ENCODE measurements at places on chromosomes 5 and 9.

DNA sequence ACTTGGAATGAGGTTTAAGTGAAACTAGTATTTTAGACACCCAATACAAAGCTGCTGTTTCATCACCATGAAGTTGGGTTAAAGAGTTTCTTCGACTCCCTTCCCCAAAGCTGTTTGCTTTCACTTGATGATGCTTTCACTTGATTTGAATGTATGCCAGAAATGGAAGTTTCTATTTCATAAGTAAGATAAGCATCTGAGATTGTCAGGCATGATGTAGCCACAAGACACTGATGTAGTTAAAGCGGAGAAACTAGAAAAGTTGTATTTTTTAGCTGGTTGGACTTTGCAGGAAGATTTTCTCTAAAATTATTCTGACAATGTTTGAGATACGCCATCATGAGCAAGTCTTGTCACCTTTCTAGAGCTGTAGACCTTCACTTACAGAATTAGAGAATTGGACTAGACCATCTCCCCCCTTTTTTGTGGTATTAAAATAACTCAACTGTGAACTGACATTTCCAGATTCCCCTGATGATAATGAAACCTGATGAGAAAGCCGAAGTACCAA is 20.0 kb downstream of the MOCS2 start:
- no peak for DNase-seq

DNA sequence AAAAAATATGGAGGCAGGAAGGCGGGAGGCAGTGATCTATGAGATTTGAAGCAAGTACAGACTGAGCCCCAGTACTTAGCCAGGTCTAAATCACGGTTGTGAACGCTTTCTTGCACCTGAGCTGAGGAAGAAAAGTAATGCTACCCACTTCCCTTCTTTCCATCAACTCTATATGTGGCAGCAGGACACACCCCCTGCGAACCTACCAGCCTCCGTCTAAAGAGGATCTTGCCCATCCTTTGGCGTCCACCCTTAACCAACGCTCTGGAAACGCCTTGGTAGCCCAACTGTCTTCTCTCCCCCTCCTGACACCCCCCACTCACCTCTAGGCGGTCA is 545 bp downstream of the HMGCS1 start:
- DNase-seq, result no peak

DNA sequence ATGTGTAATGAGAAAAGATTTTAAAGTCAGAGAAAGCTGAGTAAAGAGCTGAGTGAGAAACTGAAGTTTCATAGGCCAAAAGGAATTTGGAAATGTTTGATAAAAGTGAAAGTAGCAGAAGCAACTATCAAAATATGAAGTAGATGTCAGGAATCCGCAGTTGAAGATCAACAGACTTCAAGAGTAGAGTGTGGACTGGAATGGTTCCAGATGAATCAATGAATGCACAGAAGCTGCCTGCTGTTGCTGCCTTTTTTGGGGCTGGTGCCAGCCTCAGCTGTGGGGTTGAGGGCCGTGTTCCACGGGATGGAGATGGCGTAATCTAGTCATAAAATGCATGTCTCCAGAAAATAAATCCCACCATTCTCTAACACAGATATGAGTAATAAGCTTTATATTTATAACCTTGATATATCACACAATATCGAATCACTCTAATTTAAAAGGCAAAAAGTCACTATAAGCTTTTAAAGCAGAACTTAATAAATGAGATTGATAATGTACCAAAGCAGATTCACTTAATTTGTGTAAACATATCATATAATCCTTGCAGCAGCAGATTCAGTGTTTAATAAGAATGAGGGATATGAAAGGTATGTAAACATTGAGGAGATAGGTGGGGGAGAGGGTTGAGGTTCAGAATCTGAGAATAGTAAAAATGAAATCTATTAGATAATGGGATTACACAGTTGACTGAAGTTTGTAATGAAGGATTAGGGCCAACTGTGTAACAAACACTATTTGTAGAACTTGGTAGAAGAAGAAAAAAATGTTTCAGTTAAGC is 652.3 kb upstream of the FTMT start:
- no peak for DNase-seq

- no peak for DNase-seq
Measured at GRCh38 chr9:113509463-113509862, 45.9 kb downstream of the RGS3 start.

DNA sequence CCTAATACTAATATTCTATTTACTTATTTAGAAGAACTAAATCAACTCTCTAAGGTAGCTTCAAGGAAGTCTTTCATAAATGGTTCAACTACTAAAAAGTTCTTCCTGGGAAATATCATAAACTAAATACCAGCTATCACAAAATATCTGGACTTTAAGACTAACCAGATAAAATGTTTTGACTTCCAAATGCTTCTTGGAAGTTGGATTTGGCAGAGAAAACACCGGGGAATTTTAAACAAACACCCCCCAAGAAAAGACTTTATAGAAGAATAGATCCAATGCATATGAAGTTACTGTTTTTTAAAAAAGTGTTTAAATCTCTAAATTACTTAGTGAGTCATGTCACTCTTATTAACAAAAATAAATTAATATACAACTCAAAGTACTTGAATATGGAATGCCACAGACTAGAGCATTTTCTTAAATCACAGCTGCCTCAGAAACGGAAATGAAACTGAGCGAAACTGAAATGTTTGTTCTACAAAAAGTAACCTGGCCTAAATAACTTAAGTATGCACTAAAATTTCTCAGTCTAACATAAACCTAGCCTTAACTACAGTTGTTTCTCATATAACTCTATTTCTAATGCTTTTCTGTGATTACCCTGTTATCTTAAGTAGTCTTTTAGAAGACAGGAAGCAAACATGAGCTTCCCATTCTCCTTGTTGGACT is 6.8 kb downstream of the ABCA1 start:
- DNase-seq, result no peak

GRCh38 chr5:97531549-97531948 is 348.5 kb upstream of the RIOK2 start:
- no peak for DNase-seq

DNA sequence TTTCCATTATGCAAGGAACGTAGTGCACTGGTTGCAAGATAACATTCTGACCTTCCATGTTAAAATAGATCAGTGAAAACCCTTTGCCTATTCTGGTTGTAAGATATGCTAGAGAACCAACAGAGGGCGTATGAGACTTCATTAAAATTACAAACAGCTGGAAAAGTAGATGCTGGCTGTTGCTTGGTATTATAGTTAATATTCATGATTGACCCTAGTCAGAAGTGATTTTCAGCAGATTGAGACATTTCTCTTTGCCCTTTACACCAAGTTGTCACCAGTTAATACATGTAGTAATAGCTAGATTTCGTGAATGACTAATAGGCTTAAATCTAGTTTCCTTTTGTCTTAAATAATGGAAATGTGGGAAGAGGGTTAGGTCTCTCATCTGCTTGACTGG is 13.8 kb upstream of the FGF18 start:
- DNase-seq, result no peak

DNA sequence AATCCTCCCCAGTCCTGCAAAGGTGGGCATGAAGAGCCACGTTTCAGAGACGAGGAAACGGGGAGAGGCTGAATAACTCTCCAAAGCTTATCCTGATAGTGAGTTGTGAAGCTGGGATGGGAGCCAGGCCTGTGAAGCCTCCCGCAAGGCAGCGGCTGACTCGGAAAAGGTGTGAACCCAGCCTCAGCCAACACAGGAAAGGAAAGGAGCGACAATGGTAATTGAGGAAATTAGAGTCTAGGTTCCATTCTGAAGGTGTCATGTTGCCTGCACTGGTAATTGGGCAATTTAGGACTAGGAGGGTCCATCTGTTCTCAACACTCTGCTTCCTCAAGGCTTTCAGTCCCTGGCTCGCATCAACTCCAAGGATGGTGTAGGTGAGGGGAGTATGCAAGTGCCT is 83.4 kb downstream of the LIFR start:
- DNase-seq, result no peak

DNA sequence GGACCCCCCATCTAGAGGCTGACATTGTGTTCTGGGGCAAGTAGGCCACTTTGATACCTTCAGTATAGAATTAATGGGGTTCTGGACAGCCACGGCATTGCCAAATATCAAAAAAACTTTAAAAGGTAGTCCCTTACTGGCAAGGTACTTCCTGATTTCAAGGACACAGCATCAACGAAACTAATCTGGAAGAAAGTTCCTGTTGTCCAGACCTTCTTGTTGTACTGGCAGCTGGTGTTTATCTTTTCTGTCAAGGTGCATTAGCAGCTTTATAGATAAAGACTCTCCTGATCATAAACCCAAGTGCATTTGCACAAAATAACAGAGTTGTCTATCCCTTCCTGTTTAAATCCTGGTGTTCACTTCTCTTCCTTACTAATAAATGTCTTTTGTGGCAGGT is 23.7 kb upstream of the GOLGA1 start:
- no peak for DNase-seq

DNA sequence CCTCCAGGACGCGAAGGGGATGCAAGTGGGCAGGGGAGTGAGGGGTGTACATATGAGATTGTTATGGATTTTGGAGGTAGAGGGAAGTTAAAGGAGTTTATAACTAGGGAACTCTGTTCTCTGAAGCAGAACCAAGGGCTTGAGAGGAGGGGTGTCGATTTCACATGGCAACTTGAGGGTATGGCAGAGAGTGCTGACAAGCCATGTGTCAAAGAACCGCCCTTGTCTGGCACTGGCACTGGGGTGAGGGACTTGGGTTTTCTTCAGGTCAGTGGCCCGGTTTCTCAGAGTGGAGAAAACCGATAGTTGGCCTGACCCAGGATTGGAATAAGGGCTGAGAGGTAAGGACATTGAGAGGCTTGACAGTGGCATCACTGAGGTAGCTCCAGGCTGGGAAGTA is 47.7 kb upstream of the TESK1 start:
- no peak for DNase-seq

DNA sequence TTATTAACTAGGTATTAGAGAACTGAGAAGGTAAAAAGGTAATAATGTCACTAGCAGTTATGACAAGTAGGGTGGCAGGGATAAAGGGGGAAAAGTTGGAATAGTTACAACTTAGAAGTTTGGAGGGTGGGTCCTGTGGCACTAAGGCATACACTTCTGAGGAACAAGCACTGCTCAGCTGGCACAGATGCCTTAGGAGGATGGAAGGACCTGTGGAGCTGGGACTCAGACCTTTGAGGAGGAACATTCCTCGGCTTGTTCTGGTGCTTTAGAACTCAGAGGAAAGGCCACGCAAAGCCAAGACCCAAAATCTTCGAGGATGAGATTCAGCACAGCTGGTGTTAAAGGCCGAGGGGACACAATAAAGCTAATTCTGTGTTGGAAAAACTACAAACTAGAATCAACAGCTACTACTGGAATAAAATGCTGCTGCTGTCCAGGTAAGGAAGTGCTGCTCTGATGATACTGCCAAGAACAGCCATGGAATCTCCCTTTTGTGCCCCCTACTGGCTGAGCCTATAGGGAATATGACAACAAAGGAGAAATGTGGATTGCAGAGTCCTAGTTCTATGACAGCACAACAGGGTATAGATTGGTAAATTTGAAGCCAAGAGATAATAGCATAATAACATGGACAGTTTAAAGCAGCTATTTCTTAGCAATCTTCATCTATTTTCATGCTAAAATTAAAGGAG is 126.7 kb downstream of the SLC25A46 start:
- DNase-seq, result no peak

GRCh38 chr5:94645053-94645452 is 26.6 kb downstream of the SLF1 start:
- DNase-seq, result no peak

DNA sequence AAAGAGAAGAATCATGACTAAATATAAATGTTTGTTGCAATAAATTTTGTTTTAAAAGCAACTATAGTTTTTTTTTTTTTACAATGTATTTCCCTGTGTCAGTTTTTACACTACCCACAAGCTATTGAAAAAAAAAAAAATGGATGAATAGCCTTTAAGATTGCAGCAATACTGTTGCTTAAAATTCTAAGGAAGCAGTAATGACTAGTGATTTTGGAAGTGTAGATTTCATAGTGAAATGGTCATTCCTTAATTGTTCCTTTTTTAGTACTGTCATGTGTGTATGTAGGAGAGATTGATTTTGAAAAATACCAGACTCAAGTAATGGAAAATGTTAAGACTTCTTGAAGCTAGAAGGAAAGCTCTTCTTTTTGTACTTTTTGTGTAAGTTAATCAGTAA is 53.1 kb downstream of the NDUFS4 start:
- DNase-seq, result no peak

DNA sequence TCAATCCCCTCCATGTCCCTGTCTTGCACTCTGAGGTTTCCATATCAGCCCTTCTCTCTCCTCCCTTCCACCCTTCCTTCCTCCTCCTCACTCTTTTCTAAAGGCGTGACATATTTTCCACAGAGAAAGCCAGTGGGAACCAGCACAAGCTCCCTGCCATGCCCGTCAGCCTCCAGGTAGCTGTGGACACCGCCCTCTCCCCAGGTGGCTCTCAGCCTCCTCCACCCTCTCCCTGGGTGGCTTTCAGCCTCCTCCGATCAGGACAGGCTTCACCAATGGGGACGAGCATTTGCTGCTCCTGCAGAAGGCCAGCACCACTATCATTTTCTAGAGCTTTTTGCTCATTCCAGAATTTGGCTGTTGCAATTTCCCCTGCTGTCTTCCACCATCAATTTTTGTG is 236.6 kb downstream of the GADD45G start:
- no peak for DNase-seq

DNA sequence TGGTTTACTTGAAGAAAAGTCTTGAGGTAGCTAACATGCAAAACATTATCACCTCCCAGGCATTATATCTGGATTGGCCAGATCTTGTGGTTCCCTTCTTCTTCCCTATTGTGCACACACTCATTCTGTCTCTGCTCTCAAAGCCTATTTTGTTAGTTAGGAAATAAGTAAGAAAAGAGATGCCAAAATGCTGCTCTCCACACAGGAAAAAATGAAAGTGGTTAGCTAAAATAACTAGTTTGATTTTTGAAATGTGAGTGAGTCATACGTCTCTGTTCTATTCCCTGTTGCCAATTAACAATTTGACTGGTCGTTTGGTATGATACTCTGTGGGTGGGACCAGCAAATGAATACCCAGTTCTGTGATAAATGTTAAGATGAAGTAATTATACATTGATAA is 28.1 kb downstream of the LMNB1 start:
- no peak for DNase-seq

- DNase-seq, result no peak
Measured at GRCh38 chr5:130198927-130199326, 294.7 kb downstream of the CHSY3 start.

GRCh38 chr5:115456539-115457040 is 88.0 kb downstream of the FEM1C start:
- no peak for DNase-seq

DNA sequence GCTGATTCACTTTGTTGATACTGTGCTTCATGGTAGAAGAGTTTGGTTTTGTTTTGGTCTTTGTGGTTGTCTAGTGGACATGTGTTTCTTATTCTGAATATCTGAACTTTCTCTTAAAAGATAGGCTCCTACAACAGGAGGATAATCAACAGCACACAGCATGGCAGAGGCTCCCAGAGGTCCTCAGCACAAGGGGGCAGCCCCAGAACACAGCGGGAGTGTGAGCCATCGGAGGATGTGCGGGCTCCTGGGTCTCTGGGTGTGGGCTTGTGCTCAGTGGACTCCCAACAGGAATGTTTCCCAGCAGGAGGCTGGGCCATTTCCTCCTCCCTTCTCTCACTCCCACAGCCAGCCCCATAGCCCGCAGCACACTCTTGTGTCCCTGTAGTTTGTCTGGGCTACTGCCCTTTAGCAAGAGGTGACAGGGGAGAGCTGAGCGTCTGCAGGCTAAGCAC is 164.3 kb upstream of the OTULINL start:
- no peak for DNase-seq

GRCh38 chr5:6043491-6044310 is 334.6 kb downstream of the MED10 start:
- DNase-seq, result no peak
